Central memory CD8-positive, alpha-beta T cell (primary cell): ENCODE measurements at places on chromosomes 3 and 15.

DNA sequence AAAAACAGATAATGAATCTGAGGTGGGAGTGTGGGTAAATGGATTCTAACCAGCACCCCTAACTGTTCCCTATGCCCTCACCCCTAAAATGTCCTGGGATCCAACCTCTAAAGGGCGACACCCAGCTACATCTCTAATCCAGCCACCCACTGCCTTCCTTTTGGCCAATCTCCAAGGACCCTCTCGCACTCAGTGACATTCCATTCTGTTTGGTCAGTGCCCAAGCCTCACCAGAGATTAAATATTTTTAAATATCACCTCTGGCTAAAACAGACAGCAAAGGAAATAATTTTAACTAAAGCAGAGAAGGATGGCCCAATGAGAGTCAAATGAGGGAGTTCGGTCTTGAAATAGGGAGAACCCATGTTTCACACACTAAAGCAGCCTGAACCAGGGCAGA, 19.9 kb upstream of the SCN10A start:
- DNase-seq: no peak

GRCh38 chr3:120688121-120688520, 6.1 kb upstream of the HGD start:
- DNase-seq: no peak

DNA sequence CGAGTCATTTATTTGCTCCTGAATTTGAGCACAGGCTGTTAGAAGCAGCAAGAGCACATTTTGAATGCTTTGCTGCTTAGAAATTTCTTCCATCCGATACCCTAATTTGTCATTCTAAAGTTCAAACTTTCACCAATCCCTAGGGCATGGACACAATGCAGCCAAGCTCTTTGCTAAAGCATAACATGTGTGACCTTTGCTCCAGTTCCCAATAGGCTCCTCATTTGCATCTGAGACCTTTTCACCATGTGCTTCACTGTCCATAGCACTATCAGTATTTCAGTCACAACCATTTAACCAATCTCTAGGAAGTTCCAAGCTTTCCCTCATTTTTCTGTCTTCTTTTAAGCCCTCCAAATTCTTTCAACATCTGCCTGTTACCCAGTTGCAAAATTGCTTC, 1333.1 kb downstream of the SI start:
- DNase-seq: no peak

DNA sequence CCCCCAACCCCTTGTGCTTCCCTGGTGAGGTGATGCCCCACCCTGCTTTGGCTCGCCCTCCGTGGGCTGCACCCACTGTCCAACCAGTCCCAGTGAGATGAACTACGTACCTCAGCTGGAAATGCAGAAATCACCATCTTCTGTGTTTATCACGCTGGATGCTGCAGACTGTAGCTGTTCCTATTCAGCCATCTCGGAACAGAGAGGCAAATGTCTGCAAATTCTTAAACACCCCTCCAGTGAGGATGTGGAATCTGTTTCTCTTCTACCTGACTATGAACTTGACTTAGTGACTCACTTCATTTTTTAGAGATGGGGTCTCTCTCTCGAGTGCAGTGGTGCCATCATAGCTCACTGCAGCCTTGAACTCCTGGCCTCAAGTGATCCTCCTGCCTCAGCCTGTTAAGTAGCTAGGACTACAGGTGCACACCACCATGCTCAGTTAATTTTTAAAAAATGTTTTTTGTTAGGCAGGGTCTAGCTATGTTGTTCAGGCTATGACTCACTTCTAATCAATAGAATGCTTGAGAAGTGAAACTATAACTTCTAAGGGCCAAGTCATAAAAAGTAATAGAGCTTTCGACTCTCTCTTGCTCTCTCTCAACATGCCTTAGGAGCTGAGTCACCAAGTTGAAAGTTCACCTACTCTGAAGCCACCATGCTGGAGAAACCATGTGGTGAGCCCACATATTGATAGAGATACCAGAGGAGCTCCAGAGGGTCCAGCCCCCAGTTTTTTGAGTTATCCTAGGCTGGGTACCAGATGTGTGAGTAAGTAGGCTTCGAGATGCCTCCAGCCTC, 11.5 kb upstream of the PARP14 start:
- no peak for DNase-seq

DNA sequence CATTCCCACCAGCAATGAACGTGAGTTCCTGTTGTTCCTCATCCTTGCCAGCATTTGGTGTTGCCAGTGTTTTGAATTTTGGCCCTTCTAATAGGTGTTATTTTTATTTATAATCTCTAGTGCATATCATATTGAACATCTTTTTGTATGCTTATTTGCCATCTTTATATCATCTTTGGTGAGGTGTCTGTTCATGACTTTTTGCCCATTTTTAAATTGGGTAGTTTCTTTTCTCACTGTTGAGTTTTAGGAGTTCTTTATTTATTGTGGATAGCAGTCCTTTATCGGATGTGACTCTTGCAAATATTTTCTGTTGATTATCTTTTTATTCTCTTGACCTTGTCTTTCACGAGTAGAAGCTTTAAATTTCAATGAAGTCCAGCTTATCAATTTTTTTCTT, 60.2 kb upstream of the ATP13A3 start:
- DNase-seq: no peak

GRCh38 chr15:79233236-79233635, 49.3 kb upstream of the ANKRD34C start:
- no peak for DNase-seq

GRCh38 chr3:153633407-153633806, 471.4 kb downstream of the RAP2B start:
- DNase-seq: no peak

DNA sequence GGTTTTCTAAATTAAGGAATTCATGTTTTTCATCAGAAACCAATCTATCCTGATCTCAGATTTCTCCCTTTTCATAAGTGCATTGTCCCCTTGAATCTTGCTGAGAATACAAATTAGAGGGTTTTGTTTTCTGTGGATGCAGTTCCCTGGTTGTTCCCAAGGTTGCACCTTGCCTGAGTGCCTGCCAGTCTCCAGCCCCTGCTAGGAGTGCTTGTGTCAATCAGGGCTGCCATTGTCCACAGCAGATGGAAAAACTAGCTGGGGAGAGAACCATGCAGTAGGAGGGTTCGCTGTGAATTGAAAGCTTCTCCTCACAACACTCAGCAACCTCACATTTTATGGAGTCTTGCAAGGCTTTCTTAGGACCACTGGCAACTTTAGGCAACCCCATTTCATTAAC, 210.8 kb upstream of the CTNNB1 start:
- no peak for DNase-seq

DNA sequence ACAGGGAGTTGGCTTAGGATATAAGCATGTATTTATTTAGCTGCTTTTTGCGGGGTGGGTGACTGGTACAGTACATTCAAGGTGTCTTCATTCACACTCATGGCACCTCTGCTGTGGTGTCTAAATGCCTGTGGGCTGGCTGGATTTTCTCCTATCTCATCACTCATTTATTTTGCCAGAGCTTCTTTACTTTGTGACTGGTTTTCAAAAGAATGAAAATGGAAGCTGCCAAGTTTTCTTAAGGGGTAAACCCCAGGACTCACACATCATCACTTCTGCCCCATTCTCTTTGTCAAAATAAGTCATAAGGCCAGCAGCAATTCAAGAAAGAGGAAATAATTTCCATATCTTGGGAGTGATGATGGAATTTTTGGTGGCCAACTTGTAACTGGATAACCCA, 493.4 kb upstream of the ALCAM start:
- no peak for DNase-seq

GRCh38 chr3:103410231-103410630, 975.4 kb downstream of the ZPLD1 start:
- DNase-seq: no peak

DNA sequence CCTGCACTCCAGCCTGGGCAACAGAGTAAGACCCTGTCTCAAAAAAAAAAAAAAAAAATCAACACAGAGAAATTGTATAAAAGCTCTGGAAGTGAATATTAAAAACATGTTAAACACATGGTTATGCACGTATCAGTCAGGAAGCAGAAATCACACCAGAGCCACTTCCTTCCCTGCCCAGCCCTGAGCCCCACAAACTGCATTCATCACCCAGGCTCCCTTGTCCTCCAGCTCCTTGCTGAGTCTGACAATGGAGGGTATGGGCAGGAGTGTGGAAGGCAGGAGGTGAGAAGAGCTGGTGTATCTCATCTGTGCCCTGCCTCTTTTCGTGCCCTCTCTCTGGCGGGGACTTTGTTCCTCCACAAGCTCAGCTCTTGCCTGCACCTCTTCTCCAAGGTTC, 12.1 kb upstream of the LOXL1 start:
- no peak for DNase-seq

- DNase-seq: no peak
These were observed 62.7 kb downstream of the RHCG start for GRCh38 chr15:89433686-89434085.

- DNase-seq: peak; percentile 34
These were observed at the start of gene DALRD3 for GRCh38 chr3:49017971-49018706. Gene DALRD3 (minus strand): TSS chr3:49018580. CDS start chr3:49018564, 16 bp downstream.

DNA sequence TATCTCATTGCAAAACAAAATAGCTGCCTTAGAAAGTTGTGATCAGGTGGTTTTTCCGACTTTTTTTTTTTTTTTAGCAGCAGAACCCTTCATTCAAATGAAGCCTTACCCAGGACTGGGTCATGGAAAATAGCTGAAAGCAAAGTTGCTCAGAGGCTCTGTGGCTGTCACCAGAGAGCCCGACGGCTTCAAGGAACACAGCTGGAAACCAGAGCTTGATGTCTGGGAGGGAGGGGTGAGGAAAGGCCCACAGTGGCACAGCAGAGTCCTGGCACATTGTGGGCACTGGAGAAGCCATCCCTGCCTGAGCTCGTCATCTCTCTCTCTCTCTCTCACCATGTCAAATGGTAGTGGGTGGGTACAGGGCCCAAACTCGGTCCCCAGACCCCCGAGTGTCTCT, 77.5 kb downstream of the RPN1 start:
- no peak for DNase-seq

- DNase-seq: no peak
These were observed 44.9 kb downstream of the GJD2 start for GRCh38 chr15:34709866-34710265.

- DNase-seq: no peak
These were observed 30.6 kb downstream of the PTX3 start for GRCh38 chr3:157467200-157467599.

DNA sequence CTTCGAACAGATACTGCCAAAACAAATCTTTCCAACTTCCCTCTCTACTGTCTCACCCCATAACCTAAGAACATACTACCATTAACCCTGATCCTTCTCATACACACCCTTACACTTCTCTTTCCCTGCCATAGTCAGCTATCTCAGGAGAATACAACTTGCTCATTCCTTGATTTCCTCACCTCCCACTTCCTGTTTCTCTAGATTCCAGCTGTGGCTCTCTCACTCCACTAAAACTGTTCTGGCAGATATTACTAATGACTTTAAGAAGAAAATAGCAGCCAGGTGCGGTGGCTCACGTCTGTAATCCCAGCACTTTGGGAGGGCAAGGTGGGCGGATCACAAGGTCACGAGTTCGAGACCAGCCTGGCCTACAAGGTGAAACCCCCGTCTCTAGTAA, 4.6 kb downstream of the LSG1 start:
- DNase-seq: no peak

DNA sequence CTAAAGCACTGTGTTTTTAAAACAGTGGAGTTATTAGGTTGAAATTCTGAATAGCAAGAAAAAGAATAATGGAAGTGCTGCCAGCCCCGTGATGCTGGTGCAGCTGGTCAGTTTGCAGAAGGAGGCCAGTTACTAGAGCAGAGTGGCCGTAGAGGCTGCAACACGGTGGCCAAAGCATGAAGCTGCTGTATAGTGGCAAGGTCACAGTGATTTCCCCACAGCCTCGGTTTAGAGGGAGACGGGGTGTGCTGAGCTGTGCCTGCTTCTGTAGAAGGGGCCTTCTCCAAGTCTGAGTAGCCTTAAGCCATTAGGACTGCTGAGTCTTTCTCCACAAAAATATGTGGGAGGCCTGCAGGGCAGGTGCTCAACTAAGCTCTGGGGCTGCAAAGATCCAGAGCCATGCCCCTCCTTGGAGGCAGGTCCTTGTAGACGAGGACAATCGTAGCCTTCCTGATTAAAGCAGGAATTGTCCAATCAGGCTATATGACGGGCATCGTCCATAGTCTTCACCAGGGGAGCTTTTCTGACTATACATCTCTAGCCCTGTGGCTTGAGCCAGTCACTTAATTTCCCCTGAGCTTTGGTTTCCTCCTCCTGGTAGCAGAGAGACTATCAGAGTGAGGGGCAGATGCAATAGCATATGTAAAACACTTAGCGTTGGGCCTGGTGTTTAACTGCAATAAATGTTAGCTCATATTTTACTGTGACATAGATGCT, 151.6 kb downstream of the PGPEP1L start:
- DNase-seq: no peak

DNA sequence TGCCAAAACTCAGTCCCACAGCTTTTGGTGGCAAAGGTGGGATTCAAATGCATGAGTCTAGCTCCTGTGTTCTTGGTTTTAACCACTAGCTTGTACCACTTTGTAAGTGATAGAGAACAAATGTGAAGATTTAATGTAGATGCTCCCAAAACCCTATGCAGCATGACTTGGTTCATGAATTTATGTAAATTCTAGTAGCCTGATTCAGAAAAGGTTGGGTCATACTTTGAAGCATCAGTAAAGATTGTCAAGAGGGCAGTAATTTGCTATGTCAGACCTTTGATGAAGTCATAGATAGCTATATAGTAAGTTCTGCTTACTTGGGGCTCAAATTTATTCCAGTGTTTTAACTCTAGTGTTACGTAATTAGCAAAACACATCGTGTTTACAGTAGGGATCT, 75.6 kb downstream of the VPS8 start:
- DNase-seq: no peak

GRCh38 chr3:40582401-40583027, 57.8 kb downstream of the ZNF621 start:
- DNase-seq: no peak

- DNase-seq: no peak
These were observed 406.4 kb upstream of the NPAP1 start for GRCh38 chr15:24269166-24269571.

GRCh38 chr15:42107473-42107872, 13.1 kb upstream of the PLA2G4D start:
- DNase-seq: no peak

DNA sequence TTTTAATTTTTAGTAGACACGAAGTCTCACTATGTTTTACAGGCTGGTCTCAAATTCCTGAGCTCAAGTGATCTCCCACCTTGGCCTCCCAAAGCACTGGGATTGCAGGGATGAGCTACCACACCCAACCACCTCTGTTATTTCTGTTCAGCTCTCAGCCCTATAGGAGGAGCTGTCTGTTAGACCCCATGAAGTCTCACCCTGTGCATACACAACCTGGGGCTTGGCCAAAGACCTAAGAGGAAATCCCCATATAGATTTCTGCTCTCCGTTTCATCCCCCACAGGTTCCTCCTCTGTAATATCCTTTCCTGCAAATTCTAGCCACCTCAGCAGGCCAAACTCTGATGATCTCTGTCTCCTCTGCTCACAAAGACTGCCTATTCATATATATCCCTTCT, 56.6 kb upstream of the CTDSPL2 start:
- no peak for DNase-seq
